ENCODE measurements at places on chromosomes 11 and 22.

- no peak for DNase-seq
Measured at GRCh38 chr11:70769106-70769505, 370.8 kb downstream of the CTTN start.

DNA sequence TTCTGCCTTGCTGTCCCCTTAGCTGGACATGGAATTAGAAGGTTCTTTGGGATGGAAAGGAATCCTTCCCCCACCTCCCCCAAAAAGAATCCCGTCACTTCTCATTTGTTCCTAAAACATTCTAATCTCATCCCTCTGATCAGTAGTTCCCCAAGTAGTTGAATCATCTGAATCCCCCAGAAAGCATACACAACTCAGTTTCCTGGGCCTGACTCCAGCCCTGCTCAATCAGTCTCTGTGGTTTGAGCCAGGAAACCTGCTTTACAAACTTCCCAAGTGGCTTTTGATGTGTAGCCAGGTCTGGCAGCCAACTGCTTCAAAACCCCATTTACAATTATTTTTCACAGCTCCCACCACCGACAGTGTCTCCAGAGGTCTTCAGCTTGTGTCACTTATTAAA, 20.2 kb downstream of the C22orf31 start:
- DNase-seq: no peak

GRCh38 chr22:42080287-42080686, 787 bp downstream of the SMDT1 start:
- no peak for DNase-seq

DNA sequence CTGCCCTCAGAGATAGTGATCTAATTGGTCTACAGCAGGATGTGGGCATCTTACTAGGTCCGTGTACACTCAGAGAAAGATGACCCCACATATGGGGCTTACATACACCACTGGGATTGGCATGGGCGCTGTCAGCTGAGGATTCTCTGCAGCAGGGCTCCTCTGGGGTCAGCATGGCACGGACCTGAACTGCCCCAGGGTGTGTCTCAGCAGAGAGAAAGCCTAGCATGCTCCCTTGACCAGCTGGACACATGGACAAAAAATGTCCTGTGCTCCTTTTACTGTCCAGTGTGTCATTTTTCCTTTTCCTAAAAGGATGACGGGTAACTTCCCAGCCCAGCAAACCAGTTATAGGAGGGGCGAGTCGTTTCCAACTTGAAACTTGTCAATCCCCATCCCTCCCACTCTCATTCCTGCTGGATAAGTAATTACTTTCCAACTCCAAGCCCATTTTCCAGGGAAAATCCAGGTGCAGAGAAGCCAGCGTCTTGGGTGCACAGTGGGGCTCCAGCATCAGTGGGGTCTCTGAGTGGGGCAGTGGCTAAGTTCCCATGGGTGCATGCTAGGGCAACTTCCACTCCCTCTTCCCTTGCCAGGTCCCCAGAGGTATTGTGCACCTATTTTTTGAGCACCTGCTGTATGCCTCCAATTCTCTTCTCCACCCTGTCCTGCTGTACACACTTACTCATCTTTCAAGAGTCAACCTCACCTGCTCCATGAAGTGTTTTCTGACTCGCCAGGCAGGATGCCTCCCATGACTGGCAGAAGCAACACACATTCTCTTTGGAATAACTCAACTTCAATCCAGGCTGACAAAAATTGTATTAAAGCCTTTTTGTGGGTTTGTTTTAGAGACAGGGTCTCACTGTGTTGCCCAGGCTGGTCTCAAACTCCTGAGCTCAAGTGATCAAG, 5.0 kb downstream of the VSTM5 start:
- no peak for DNase-seq

DNA sequence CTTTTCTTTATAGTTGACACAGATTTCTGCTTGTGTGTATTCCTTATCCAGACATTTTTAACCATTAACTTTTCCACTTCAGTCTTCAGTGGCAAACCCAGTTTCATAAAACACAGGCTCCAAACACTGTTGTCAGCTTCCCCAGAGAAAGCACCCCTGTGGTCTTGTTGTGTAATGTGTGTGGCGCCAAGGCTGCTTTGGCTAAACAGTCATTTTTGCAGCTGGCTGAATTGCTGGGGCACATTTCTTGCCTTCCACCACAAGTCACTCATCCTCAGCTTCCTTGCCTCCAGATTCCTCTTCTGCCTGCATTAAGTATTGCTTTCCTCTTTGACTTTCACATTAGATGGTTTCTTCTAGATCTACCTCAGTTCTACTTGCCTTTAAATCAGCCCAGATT, 40.5 kb downstream of the ARHGAP1 start:
- DNase-seq: no peak

Measured in vagina (tissue), 2 donors.